ENCODE measurements at places on chromosomes 16 and 17.

- DNase-seq, result no peak
These were observed 76.6 kb downstream of the MAF start for GRCh38 chr16:79523971-79524370.

GRCh38 chr16:49756775-49757558, 98.9 kb downstream of the ZNF423 start:
- DNase-seq, result no peak

DNA sequence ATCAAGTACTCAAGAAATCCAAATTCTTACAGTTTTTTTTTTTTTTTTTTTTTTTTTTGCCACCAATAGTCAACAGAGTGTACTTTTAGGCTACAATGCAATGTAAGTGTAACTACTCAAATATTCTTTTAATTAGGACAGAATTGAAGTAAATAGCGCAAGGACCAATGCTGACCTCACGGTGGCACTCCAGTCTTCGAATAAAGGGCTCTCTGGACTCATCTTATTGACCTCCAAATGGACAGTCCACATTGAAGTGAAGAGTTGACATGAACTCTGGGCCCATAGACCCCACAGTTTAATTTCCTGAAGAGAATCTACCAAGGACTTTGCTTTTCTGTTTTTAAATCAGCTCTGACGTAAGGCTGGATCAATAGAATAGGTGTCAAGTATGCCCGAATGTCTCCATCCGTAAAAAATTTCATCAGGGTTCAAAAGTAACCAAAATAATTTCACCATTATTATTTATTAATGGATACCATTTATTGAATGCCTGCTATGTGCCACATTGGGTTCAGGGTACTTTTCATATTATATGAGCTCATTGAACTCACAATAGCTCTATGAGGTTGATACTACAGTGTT, 7.3 kb upstream of the DDX52 start:
- no peak for DNase-seq

GRCh38 chr17:19497624-19498023, 36.0 kb upstream of the SLC47A1 start:
- no peak for DNase-seq

DNA sequence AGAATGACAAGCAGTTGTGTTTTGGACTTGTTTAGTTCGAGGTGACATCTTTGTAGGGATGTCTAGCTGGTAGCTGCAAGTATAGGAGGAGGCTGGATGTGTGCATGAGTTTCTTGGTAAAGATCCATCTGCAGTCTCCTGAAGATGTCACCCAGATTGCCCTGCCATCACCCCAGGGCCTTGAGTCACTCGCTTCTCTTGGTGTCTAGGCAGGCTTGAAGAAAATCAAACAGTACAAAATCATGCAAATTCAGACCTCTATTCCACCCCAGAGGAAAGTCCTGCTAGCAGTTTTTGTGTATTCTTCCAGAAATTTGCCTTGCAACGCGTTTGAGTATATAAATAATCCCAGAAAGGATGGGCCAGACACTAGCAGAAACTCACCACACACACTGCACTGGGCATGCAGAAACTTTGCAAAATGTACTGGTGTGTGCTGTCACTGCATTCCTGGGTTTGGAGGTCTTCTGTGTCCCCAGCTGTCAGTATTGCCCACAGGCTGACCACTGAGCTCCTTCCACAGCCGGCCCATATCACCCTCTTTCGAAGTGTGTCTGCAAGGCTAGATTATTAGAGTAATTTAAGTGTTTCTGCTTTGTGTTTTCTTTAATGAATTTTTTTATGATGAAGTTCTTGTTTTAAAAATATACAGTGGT, 51.5 kb downstream of the TENT4B start:
- no peak for DNase-seq

GRCh38 chr17:2023692-2024571, 1.2 kb downstream of the RTN4RL1 start:
- no peak for DNase-seq

- no peak for DNase-seq
These were observed 7.1 kb upstream of the NFATC3 start for GRCh38 chr16:68077866-68078700.

Measured in stimulated activated CD4-positive, alpha-beta T cell treated with anti-CD3 and anti-CD28 coated beads, Interleukin-15, amount 100 ng/mL, for 1 hour (primary cell).